Stimulated activated CD8-positive, alpha-beta memory T cell treated with anti-CD3 and anti-CD28 coated beads, Interleukin-4, amount 100 ng/mL, for 48 hours (primary cell): ENCODE measurements at places on chromosomes 11 and 22.
A peak's percentile ranks its signal among the peaks of the same experiment; 100 is the strongest.

DNA sequence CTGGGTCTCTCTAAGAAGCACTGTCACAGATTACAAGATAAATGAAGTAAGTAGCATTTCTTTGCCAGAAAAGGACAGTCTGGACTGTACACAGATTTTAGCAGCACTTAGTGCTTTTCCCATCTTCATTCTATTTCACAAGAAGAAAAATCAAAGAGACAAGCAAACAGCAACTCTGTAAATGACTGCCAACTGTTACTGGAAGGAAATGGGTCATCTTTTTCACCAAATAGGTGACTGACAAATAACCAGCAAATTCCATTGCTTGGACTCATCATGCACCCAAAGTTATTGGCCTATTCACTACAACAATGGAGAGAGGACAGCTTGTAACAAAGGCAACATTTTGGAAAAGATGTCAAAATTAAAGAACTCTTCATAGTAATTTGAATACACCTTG lies 28.9 kb upstream of the CARD18 start:
- DNase-seq: no peak

DNA sequence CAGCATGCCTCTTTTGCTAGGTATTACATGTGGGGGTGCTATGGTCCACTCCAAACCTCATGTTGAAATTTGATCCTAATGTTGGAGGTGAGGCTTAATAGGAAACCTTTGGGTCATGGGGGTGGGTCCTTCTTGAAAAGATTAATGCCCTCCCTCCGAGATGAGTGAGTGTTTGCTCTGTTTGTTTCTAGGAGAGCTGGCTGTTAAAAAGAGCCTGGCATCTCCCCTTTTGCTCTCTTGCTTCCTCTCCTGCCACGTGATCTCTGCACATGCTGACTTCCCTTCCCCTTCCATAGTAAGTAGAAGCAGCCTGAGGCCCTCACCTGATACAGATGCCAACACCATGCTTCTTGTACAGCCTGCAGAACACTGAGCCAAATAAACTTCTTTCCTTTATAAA lies 104.5 kb downstream of the FAT3 start:
- DNase-seq: no peak

DNA sequence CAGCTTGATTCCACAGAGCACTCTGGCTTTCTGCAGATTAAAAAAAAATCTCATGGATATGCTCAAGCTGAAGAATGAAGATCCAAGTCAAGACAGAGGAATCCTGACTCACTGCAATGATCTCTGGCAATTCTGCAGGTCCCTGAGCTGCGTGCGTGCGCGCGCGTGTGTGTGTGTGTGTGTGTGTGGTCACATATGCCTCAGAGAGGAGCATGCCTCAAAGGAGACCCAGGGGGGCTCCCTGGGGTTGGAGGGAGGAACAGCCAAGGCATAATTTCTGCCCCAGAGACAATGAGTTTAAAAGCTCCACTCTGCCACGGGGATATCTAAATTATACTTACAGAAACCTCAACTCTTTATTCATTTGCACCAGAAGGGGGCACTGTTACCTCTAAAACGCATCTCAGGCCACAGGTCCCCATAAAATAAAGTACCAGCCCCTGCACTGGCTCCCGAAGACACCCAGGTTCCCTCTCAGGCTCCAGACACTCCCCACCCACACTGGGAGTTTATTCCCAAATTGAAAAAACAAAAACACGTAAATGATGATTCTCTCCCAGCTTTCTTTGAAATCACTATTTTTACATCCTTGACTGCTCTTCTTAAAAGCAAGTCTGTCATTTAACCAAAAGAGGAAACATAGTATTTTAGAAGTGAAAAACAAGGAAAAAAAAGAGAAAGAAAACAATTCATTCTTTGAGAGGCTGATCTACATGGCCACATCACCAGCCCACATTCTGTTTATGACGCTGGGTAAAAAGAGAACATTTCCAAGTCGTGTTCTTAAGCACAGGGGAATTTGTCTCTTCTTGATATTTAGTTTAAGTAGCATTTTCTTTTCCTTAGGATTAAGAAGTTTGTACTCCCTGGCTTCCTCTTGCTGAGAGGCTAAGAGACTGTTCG lies 401.0 kb downstream of the LARGE1 start:
- peak; percentile 24 for DNase-seq

GRCh38 chr22:32725369-32725988 lies 76.0 kb upstream of the TIMP3 start:
- no peak for DNase-seq

GRCh38 chr22:38497869-38498268 lies 8.2 kb downstream of the DDX17 start:
- no peak for DNase-seq

- DNase-seq: no peak
Measured at GRCh38 chr22:29443861-29444792, 5.7 kb downstream of the RFPL1 start.

DNA sequence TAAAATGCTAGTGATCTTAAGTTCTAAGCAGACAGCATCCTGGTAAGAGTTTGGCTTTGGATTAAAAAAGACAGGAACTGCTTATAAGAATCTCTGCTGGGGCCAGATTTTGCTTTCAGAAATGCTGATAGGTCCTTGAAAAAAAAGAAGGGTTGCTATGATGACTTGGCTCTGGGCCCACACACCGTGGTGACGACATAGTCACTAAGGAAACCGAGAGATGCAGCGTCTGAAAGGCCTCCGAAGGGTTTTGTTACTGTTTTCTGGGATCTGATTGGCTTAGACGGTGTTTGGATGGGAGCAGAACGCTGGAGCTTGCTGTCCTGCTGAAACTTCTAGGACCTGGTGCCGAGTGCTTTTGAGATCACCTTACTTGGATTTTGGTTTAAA lies 8.4 kb downstream of the FAM118A start:
- DNase-seq: peak; percentile 90

GRCh38 chr11:33281758-33282157 lies 24.6 kb downstream of the HIPK3 start:
- DNase-seq: no peak

- no peak for DNase-seq
Measured at GRCh38 chr11:128067780-128068179, 519.6 kb downstream of the ETS1 start.

GRCh38 chr11:79049741-79050179 lies 391.1 kb downstream of the TENM4 start:
- no peak for DNase-seq

DNA sequence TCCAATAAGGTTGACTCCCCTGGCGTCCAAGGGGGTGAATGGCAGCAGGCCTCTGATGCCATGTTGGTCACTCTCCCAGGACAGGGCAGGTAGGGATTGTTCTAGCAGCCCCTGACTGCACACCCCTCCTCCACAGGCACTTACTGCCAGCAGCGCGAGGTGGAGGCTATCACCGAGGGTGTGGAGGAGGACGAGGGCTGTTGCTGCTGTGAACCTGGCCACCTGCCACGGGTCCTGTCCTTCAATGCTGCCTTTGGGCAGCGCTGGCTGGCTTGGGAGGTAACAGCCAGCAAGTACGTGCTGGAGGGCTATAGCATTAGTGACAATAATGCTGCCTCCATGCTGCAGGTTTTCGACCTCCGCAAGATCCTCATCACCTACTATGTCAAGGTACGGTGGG lies 7.7 kb upstream of the SIPA1 start:
- no peak for DNase-seq

DNA sequence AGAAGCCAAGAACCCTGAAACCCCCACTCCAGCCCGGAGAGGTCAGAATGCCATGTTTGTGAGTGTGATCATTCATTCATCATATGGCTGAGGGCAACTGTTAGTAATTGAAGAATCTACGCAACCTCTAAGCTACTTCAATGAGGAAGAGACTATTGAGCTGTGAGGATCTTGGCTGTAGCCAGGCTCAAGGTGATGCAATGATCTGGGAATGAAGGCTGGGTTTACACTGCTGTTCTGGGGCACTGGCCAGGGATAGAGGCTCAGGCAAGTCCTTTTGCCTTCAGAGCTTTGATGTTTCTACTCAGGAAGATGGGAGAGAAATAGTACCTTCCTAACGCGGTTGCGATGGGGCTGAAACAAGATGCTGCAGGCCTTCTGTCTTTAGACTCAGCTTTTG lies 12.9 kb downstream of the CRYBB2 start:
- DNase-seq: no peak

DNA sequence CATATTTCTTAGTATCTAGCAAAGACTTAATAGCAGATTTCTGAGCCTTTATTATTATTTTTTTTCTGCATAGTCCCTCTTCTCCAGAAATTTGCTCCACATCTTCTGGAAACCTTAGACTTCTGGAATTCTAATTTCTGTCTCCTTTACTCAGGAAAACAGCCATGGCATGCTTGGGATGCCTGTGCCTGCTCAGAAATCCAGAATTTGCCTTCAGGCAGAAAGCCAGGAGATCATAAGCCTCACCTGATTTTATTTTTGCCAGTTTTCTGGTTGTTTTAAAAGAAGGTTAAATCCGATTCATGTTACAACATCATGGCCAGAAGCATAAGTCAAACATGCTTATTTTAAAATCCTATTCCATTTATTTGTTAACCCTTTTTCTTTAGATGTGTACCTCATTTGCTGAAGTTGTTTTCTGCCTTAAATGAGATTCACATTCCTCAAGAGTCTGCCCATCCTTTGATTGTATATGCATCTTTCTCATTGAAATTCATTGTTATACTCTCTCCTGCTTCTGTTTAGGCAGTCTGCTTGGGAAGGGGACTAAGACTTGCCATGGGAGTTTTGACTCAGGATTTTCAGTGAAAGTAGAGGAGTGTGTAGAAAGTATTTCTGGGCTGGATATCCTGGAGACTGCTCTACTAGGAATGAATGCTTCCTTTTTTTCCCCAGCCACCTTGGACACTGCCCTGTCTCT lies 37.1 kb downstream of the SIK2 start:
- no peak for DNase-seq

DNA sequence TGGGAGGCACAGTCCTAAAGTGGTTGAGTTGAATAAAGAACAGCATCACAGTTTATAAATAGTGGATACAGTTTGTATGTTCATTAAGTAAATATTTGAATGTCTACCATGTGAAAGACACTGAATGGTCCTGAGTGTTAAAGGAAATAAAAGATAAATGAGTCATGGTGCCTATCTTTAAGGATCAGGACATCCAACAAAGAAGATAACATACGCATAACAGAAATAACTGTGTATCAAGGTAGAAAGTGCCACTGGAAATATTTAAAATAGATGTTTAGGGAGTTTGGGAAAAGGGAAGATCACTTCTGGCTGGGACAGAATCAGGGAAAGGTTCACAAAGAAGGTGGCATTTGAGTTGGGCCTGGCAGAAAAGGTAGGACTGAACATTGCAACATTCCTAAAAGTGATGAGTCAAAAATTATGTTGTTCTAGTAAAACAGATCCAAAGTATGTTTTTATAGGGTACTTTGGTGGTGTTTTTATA lies 41.5 kb downstream of the CSTPP1 start:
- no peak for DNase-seq

- no peak for DNase-seq
Measured at GRCh38 chr11:96230686-96231085, 112.3 kb downstream of the MAML2 start.

DNA sequence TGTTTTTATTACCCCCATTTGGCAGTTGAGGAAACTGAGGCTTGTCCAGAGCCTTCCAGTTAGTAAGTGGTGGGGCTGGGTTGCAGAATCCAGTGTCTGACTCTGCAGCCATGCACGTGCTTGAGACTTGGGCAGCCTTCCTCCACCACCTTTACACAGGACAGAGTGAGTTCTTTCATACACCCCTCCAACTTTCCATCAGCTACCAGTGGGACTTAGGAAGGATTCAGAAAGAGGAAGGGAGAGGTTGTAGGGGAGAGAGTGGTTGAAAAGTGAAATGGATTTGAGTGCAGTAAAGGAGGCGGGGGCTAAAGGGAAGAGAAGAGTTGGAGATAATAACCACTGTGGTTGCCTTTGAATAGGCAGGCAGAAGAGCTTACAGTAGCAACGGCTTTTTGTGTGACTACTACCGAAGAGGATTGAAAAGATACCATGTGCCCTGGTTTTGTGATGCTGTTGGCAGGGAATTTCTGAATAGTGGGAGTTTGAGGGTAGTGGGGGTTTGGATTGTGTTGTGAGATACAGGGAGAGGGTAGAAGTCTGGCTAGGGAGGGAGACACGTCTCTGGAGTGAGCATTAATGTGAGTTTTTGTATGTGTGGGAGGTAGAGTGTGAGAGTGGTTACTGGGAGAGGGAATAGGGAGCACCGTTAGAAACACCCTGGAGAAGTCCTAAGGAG lies 1.7 kb downstream of the UVRAG start:
- no peak for DNase-seq

DNA sequence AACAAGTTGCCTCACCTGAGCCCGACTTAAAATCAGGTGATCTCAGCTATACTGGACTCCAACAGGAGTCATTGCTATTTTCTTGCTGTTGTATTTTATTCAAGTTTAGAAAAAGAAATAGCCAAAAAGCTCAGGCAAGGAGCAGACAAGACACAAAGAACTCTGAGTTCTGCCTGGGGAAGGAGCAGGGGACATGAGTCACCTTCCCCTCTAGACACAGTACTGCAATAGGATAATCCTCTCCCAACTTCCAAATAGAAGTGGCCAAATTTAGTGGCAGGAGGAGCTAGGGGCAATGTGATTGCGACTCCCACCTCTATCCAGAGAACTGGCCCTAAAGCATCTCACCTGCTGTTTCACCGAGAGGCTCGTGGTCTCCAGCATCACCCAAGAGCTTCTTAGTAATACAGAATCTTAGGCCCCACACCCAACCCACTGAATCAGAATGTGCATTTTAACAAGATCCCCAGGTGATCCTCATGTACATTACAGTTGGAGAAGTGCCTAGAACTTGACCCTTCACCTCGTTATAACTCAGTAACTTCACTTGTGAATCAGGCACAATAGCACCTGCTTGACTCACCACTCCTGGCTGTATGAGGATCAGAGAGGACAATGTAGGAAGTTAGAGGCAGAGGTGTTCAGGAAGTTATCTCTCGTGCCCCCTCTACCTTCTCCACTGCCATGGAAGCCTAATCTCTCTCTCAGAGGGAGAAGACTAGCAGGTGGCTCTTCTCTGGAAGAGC lies 56.8 kb upstream of the FBXO3 start:
- no peak for DNase-seq

GRCh38 chr11:92357344-92357743 lies 132.7 kb downstream of the FAT3 start:
- DNase-seq: no peak

- no peak for DNase-seq
Measured at GRCh38 chr11:61694602-61694939, 14.4 kb downstream of the DAGLA start.

GRCh38 chr11:123654566-123655081 lies at the start of gene SCN3B:
Gene SCN3B (minus strand): TSS chr11:123654624. CDS start chr11:123653801, 823 bp downstream.
- DNase-seq: peak; percentile 29
